Endodermal cell (in vitro differentiated cells): ENCODE measurements at places on chromosomes 5 and 9. TPM values are rescaled to one million over a fixed set of nuclear protein-coding genes. Genes with fewer than 3 reads are reported as not detected.

GRCh38 chr9:113993838-113994540 lies 84.1 kb downstream of the AMBP start:
- DNase-seq: no peak

GRCh38 chr5:150511578-150512367 lies 3.8 kb downstream of the NDST1 start:
- DNase-seq: peak; percentile 84

- no peak for DNase-seq
Measured at GRCh38 chr5:17127743-17128231, 89.6 kb upstream of the BASP1 start.

Gene CCDC192
- 1.2 to 1.3 TPM (median 1.2 TPM) in 3 replicates for total RNA-seq

- DNase-seq: no peak
Measured at GRCh38 chr5:143536364-143536763, 132.9 kb upstream of the NR3C1 start.

Gene SEMA6A
- total RNA-seq: 79.6 to 117 TPM (median 101 TPM) in 3 replicates

Gene ZFP2
- total RNA-seq: 1.3 and 3.3 TPM in 2 replicates

DNA sequence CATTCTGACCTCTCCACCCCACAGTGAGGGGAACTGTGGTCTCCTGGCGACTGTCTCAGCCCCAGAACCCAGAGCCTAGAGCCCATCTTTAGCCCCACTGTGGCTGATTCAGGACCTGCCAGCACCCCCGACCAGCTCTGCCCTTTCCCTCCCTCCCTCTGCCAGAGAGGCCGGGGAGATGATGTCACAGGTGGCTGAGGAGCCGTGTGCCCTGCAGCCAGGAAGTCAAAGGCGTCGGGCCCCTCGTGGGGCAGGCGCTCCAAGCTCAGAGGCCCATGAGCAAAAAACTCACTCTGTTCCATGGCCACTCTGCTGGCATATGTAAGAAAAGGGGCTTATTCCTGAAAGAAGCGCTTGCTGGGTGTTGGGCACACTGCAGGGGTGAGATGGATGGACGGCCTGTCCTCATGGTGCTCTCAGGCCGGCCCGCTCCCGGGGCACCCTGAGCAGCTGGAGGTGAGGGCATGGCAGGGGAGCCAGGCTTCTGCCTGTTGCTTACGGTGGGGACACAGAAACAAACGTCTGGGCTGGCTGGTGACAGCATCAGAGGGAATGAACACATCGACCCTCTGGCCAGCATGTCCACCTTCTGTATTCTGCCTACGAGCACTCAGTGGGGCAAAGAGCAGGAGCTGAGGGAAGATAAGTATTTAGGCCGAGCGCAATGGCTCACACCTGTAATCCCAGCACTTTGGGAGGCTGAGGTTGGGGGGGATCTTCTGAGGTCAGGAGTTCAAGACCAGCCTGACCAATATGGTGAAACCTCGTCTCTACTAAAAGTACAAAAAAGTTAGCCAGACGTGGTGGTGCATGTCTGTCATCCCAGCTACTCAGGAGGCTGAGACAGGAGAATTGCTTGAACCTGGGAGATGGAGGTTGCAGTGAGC lies 41.1 kb downstream of the LAMC3 start:
- no peak for DNase-seq

- no peak for DNase-seq
Measured at GRCh38 chr9:129773262-129774048, 20.6 kb upstream of the PTGES start.

DNA sequence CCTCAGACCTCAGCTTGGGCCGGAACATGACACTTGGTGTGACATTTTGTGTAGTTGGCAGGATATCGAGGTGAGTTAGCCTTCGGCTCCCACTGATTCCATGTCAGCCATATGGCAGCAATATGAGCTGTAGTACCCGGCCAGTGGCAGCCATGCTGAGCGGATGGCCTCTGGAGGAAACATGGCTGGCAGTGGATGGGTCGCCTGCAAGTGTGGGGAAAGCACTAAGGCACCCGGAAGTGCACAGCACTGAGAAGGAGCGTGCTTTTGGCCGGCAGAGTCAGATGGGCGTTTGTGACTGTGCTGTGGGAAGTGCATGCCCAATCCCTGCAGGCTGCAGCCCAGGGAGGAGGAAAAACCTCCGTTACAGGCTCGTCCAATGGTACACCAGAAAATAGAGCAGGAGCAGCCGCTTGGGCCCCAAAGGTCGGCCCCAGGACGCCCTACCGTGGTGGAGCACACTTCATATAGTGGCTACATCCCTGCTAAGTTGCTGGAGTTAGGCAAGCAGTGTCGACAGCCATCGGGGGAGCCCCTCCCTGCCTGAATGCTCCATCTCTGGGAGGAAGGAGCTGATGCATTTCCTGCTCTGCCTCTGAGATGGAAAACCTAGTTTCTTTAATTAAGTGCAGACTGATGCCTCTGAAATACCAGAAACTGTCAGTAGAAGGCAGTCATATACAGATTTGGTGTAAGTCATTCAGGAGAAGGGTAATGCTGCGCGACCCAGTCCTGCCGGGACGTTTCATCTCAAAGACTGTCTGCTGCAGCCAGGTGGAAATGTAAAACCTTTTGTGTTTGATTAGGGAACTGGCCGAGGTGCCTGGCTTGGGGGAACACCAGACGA lies 2185.8 kb upstream of the ACO1 start:
- DNase-seq: no peak

Gene EDIL3
- 17.5 and 22.5 TPM in 2 replicates for total RNA-seq

GRCh38 chr5:24535646-24536045 lies 109.1 kb downstream of the CDH10 start:
- no peak for DNase-seq

GRCh38 chr9:37575511-37575914 lies 667 bp downstream of the FBXO10 start:
- no peak for DNase-seq

Gene FOCAD
- 43.7 and 51.6 TPM in 2 replicates for total RNA-seq

GRCh38 chr5:73615085-73615484 lies 10.9 kb upstream of the ARHGEF28 start:
- DNase-seq: no peak

Gene CDX1
- not detected in 3 replicates for total RNA-seq

- DNase-seq: no peak
Measured at GRCh38 chr5:96079075-96079474, 117.4 kb upstream of the ELL2 start.

Gene RETREG1
- 4.0 and 4.3 TPM in 2 replicates for total RNA-seq

GRCh38 chr9:133778336-133779013 lies 40.3 kb upstream of the SARDH start:
- DNase-seq: peak; percentile 42

GRCh38 chr5:121164632-121165031 lies 687.0 kb upstream of the FTMT start:
- no peak for DNase-seq

GRCh38 chr9:120778758-120779157 lies 14.5 kb downstream of the FBXW2 start:
- DNase-seq: no peak

DNA sequence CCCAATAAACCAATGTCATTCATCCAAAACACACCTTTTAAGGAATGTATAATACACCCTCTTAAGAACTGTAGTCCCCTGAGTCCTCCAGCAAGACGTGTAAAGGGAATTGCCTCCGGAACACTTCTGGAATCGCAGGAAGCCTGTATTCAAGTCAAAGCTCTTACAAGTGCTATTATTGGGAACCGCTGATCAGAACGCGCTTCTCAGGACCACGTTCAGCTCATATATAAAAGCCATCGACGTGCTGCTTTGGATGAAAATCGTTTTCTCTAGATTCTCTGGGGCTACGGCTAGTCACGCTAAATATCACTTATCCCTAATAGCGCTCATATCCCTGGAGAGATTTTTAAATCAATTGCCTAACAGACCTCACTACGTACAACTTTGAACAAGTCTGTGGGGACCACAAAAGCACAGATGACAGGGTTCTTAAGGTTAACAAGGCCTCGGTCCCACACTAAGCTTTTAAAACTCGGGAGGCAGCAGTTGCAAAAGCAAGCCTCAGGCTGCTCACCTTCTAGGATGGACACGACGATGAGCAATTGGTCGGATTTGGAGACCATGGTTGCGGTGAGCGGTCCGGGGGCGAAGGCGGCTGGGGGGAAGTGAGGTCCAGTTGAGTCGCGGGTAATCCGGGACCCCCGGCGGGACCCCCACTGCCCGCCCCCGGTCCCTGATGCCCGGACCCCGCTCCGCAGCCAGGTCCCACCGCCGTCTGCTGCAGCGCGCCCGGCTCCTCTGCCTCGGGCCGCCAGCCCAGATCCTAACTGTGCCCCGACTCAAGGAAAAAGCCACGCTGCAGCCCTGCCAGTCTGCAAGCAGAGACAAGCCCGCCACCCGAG lies 548 bp downstream of the CEP120 start:
- no peak for DNase-seq

GRCh38 chr5:171575386-171575785 lies 155.9 kb downstream of the FGF18 start:
- DNase-seq: no peak

DNA sequence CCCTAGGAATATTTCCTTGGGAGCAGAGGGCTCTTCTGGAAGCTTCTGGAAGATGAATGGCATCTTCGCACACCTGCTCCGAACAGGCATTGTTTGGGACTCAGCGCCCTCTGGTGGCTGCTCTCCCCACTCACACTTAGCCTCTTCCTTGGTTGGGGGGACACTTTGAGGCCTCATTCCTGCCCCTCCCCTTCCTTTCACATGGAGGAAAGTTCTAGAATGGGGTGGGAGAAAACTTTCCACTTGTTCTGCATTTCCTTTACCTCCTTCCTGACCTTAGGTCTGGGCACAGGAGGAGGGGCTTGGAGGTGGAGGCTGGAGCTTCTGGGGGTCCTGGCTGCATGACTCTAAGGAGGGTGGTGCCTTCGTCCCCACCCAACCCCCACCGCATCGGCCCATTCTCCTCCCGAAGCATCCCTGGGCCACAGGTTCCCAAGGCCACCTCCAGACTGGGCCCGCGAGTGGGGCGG lies 19.3 kb upstream of the SMIM32 start:
- DNase-seq: peak; percentile 86

Gene SLC46A2
- total RNA-seq: not detected in 3 replicates
